Activated naive CD8-positive, alpha-beta T cell treated with anti-CD3 and anti-CD28 coated beads, Interleukin-2, amount 50 U/mL, for 16 hours (primary cell): ENCODE measurements at places on chromosomes 2 and 18.

- DNase-seq: no peak
Observed at GRCh38 chr2:113098041-113098440, 29.4 kb upstream of the IL1RN start.

- DNase-seq: no peak
Observed at GRCh38 chr2:101464841-101465240, 10.1 kb downstream of the RFX8 start.

DNA sequence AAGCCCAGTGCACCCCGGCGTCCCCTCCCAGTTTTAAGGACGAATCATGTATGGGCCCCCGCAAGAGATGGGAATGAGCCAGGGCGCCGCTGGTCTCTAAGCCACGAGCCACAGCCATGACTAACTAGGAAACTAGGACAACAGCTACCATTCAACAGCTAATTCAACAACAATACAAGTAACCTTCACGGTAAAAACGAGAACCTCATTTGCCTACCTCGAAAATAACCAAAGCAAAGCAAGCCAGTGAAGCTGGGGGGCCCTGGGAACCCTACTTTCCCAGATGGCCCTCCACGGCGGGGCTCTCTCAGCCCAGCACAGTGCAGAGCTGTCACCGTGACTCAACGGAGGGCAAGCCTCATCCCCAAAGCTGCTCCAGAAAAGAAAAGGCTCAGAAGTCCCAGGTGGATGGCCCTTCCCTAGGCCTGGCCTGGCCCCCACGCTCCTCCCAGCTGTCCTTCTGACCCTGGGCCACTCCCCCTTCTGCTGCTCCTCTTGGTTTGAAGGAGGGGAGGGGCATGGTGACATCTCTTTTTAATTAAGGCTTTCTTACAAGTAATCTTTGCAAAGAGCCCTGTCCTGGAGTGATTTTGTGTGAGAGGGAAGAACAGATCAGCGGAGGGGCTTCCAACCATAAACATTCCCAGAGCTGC, 126.3 kb downstream of the HDAC4 start:
- DNase-seq: no peak

DNA sequence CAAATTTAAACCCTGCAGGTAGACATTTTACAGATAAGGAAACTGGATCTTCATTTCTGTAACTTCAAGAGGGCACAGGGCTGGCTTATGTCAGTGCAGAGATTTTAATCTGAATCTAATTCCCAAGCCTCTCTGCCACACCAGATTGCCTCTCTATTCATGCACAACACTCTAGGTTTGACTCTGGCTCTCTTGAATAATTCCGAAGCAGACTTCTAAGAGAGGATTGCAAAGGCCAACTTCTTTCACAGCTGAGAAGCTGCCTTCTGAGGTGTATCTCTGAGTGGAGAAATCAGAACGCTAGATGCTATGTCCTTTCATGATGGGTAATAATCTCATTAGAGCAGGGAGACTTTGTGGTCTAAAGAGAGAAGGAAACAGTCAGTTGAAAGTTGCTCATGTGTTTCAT, 20.1 kb upstream of the MGAT5 start:
- DNase-seq: no peak

GRCh38 chr18:74146756-74147155, 878 bp downstream of the FBXO15 start:
- no peak for DNase-seq

DNA sequence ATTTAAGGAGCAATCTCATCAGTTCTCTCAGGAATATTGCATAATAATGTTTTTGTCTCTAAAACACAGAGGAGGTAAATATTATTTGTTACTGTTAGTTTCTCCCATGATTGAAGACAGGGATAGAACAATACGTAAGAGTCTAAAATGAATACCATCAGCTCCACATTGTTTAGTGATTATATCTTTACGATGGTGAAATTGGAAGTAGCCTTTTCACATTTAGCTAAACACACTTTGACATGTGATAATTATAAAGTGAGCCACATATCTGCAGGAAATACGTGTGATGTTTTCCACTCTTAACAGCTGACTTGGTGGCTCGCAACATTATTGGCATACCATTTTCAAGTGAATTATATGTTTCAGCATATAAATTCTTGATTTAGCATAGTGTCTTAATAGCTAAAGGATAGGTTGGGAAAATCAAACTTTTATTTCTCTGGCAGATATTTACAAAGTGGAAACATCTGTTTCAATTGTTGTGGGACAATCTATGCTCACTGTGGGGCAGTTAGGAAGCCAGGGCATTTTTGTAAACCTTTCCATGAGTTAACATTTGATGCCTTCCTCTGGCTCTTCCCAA, 208.1 kb upstream of the RASGRP3 start:
- DNase-seq: no peak

GRCh38 chr2:33340280-33340679, 136.2 kb upstream of the RASGRP3 start:
- no peak for DNase-seq

DNA sequence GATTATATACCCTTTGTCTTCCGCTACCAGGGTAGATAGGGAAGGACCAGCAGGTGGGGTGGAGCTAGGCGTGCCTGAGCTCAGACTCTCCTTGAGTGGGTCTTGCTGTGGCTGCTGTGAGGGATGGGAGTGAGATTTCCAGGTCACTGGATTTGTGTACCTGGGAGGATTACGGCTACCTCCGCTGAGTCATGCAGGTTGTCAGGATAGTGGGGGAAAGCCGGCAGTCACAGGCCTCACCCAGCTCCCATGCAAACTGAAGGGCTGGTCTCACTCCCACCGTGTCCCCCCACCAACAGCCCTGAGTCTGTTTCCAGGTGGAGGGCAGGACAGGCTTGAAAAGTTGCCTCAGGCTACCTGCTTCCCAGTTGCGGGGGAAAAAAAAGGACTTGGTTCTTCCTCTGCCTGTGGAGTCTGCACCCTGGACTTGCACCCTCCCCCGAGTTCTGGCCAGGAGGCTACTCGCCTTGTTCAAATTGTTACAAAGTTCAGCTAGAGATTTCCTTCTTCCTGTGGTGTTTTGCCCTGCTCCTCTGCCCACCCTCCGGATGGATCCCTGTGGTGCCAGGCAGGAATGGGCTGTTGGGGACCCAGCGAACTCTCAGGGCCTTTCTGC, 268.3 kb downstream of the VAPA start:
- DNase-seq: no peak

- DNase-seq: no peak
Observed at GRCh38 chr2:4962419-4962818, 729.8 kb upstream of the SOX11 start.

DNA sequence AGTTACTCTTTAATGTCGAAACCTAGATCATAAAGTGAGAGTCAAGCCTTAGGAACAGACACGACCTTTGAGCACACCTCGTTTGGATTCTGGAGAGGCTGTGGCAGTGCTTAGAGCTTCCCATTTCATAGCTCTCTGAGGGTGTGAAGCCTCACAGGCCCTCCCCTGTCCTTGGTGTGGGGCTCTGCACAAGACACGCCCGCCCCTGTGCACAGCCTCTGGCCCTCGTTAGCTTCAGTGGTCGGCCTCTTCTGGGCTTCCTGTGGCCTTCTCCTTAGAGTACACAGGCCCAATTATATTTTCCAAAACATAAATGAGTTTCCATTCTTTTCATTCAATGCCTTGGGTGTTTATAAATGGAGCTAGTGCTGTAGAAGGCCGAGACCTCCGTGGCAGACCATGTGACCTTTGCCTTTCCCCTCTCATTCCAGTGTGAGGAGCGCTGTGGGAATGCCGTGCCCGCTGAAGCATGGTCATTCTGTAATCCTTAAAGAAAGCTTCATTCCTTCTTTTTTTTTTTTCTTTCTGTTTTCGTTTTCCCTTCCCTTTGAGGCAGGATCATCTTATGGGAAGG, 208.6 kb downstream of the DCDC2C start:
- DNase-seq: no peak

GRCh38 chr2:174356347-174356746, 21.6 kb downstream of the SP9 start:
- no peak for DNase-seq

DNA sequence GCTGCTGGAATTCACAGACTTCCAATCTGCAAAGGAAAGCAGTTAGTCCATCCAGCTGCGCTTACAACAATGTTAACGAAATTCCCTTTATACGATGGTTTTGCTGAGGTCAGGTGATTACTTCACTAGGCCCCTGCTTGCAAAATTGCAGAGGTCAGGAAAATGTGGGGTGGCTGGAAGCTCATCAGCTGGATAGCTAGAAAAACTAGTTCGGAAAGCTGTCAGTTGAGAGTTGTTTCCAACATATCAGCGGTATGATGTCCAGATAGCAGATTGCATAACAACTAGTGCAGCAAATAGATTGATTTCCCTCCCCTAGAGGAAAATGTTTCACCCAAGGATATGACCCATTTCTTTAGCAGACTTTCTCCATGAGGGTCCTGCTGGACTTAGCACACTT, 2021.1 kb upstream of the CELF4 start:
- no peak for DNase-seq

- DNase-seq: no peak
Observed at GRCh38 chr2:16591370-16591933, 74.2 kb downstream of the CYRIA start.

DNA sequence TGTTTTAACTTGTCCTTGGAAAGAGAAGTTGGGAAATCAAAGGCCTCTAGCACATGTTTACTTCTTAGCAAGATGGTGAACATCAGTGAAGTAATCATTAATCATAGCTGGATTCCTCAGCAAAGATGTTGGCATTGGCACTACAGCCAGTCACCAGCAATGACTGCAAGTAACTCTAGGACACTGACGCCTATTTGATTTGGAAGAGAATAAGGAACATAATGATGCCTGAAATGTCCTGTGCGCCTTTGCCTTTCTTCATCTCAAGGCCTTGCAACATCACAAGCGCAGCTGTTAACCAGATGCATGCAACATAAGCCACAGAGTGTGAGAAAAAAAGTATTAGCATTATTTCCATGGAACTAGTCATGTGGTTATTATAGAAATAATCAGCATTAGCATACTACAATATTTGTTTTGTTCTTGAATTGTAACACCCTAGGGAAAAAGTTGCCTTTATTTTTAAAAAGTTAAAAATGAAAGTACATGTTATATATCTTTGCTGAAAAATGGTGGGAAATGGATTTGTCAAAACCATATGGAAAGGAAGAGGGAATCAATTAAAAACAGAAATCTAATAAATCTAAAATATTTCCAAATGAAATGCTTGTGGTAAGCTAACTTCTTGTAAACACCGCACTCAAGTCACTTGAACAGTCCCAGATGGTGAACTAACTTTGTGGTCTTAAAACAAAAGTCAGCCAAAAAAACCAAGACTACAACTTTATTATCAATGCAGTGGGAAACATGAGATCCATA, 55.6 kb downstream of the THADA start:
- DNase-seq: no peak

DNA sequence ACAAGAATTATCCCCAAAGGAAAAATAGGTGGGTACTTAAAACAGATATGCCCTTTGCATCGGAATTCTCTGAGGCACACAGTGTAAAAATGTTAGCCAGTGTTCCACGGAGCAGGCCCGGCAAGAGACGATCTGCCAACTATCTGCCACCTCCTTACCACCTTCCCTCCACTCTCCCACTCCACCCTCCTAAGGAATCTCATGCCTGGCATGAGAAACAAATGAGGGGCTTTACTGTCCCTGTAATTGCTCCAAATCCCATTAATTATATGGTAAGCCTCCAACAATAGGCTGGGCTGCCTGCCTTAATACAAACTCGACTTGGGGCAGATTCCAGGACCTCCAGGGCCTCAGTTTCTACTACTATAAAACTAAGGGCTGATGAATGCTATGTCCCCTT, 102.3 kb downstream of the ZBTB7C start:
- DNase-seq: no peak

GRCh38 chr2:26438926-26439325, 37.2 kb downstream of the DRC1 start:
- no peak for DNase-seq

DNA sequence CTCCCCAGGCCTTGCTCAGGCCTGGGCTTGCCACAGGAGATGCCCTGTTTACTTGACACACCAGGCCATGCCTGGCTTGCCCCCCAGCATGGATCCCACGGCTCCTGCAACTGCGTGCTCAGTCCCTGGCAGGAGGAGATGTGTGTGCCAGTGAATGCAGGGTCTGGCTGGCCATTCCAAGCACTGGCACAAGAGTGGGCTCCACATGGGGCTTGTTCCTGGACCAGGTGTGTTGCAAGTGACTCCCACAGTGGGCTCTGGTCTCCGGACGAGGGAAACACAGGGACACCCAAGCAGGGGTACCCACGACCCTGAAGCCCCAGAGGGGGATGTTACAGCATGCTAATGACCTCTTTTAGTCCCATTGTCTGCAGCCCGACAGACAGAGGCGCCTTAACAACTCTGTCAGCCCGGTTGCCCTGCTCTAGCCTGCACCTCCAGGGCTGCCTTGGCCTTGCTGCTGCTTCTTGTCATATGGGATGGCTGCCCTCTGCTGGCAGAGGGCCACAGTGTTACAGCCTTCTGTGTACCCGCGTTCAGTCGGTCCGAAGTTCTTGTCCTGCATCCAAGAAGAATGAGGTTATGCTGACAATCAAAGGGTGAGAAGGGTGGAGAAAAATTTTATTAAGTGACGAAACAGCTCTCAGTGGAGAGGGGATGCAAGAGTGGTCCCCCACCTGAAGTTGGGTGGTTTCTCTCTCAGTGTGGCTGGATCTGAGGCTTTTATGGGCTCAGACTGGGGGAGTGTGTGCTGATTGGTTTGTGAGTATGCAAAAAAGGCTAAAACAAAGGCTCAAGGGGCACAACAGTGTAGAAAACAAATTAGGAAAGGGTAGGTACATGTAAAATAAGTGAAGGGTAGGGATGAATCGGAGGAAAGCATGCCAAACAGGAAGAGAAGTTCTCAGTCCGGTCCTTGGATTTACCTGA, 180.4 kb downstream of the MBD5 start:
- no peak for DNase-seq

DNA sequence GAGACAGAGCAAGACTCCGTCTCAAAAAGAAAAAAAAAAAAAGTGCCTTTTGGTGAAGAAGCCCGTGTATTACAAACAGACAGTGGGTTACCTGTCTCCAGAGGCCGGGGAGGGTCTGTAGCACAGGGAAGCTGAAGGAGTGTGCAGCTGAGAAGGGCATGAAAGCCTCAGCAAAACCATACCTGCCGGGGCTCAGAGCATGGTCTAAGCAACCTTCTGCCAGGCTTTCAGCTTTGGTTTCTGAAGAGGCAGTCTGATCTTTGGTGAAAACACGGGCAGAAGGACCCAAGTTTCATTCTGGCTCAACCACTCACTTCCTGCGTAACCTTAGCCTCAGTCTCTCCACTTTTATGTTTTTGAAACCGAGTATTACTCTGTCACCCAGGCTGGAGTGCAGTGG, 21.5 kb downstream of the SH2D6 start:
- DNase-seq: no peak
